Chondrocyte (in vitro differentiated cells): ENCODE measurements at places on chromosomes 12 and 14. TPM values are rescaled to one million over a fixed set of nuclear protein-coding genes. Genes with fewer than 3 reads are reported as not detected.

DNA sequence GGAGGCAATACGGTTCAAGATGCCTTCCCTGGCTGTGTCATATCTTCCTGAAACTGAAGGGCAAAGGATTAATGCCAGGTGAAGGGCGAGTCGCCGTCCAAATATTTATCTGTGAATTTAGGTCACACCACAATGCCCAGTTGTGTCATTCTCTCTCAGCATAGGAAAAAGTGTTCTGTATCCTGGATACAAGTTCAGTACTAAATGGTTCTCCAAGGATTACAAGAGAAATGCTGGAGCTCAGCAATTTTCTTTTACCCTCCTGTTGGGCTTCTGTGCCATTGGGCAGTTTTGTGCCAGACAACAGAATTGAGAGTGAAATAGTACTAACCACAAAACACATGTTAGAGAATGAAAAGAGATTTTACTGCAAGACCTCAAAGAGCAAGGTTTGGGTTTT, 493.9 kb downstream of the EGLN3 start:
- H3K36me3 ChIP-seq, result no peaks in the 10 kb centered on the region
- no peak overlapping the region for H3K4me3 ChIP-seq
- DNase-seq, result no peak
- peaks cover 30% of the 10 kb centered on the region for H3K4me1 ChIP-seq
- no peaks in the 10 kb centered on the region for H3K27me3 ChIP-seq

- H3K27ac ChIP-seq, result peak overlapping the region; percentile 91
- no peaks in the 10 kb centered on the region for H3K27me3 ChIP-seq
- peaks cover 49% of the 10 kb centered on the region for H3K4me1 ChIP-seq
Observed at GRCh38 chr12:111597831-111598636, 1.1 kb downstream of the ATXN2 start.

- H3K27me3 ChIP-seq, result peaks cover 2% of the 10 kb centered on the region
- no peak overlapping the region for H3K27ac ChIP-seq
- no peak overlapping the region for H3K4me3 ChIP-seq
- no peak for DNase-seq
- H3K36me3 ChIP-seq, result peaks cover 2% of the 10 kb centered on the region
Observed at GRCh38 chr12:128078301-128078971, 188.5 kb upstream of the TMEM132C start.

The RPGRIP1 gene
- not detected in 3 replicates for total RNA-seq

GRCh38 chr12:95974358-95974757, 21.8 kb downstream of the HAL start:
- H3K4me1 ChIP-seq, result no peaks in the 10 kb centered on the region
- no peak for DNase-seq
- no peak overlapping the region for H3K4me3 ChIP-seq
- no peak overlapping the region for H3K27ac ChIP-seq
- no peaks in the 10 kb centered on the region for H3K36me3 ChIP-seq

GRCh38 chr12:5017638-5018348, 25.9 kb upstream of the KCNA5 start:
- H3K4me3 ChIP-seq, result no peak overlapping the region
- H3K4me1 ChIP-seq, result no peaks in the 10 kb centered on the region
- no peak for DNase-seq
- H3K36me3 ChIP-seq, result no peaks in the 10 kb centered on the region
- no peak overlapping the region for H3K27ac ChIP-seq

The LRRK2 gene
- 0.05 to 0.36 TPM (median 0.35 TPM) in 3 replicates for total RNA-seq

DNA sequence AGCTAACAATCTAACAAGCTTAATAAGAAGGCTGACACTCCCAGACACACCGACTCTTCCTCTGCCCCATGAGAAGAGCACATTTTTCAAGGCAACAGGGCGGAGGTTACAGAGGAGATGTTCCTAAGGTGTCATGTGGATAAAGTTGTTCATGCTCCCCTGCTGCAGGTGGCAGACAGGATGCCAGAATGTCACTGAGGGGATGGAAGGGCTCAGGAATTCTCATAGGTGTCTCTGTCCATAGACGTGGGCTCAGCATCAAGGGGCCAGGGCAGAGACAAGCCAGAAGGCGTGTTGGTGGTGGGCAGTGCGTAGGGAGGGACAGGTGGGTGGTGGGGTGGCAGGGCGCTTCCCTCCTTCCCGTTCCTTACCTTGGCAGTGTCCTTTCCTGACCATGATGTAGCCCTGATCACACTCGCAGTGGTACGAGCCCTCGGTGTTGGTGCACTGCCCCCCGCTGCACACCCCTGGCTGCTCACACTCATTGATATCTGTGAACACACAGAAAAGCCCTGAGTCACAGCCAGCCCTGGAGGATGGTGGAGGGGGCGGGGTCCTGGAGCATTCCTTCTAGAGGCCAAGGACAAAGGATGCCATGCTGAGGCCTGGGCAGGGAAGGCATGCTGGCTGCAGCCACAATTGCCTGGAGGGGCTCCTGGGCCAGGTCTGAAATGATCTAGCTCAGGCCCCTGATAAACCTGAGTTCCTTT, 23.0 kb downstream of the ISCA2 start:
- H3K27ac ChIP-seq, result peak overlapping the region; percentile 66
- peak; percentile 79 for DNase-seq
- no peak overlapping the region for H3K4me3 ChIP-seq
- peaks cover 35% of the 10 kb centered on the region for H3K36me3 ChIP-seq
- no peaks in the 10 kb centered on the region for H3K27me3 ChIP-seq

The CDK2 gene
- 25.5 to 41.4 TPM (median 26.1 TPM) in 3 replicates for total RNA-seq

DNA sequence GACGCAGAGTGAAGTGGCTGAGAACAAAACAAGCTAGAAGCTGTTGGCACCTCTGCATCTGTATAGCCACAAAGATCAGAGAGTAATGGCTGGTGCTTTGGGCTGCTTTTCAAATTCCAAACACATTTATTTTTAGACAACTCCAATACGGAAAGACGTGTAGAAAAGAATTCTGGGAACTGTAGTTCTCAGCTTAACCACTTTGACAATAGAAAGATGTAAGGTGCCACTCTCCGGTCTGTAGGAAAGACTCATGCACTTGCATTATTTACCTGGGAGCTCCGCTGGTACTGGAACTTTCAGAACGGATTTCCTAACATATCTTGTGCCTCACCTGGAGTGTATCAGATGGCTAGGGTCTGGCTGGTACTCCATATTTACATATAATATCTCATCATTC, 1.8 kb upstream of the OR4K2 start:
- no peak for DNase-seq
- H3K36me3 ChIP-seq, result no peaks in the 10 kb centered on the region
- H3K27me3 ChIP-seq, result no peaks in the 10 kb centered on the region
- no peaks in the 10 kb centered on the region for H3K4me1 ChIP-seq
- no peak overlapping the region for H3K27ac ChIP-seq
- H3K4me3 ChIP-seq, result no peak overlapping the region

DNA sequence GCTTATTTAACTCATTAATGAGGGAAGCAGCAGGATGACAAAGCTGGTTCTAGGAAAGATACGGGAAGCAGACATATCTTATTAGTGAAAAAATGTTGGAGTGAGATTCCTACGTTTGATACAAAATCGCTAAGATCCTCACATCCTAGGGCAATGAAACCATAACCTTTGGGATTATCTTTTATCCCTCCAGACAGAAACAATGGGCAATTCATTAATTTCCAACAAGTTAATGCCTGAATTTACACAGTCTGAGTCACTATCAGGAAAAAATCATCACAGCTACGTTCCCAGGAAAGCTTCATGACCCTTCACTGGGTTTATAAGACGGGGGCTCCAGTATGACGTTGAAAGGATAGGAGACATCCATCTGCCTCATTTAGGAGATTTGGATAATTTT, 45.0 kb downstream of the SLC24A4 start:
- no peak overlapping the region for H3K27ac ChIP-seq
- H3K4me1 ChIP-seq, result peaks cover 1% of the 10 kb centered on the region
- peaks cover 28% of the 10 kb centered on the region for H3K27me3 ChIP-seq

GRCh38 chr12:94621662-94622359, 28.5 kb downstream of the TMCC3 start:
- H3K4me1 ChIP-seq, result no peaks in the 10 kb centered on the region
- no peaks in the 10 kb centered on the region for H3K27me3 ChIP-seq
- no peak overlapping the region for H3K27ac ChIP-seq
- H3K4me3 ChIP-seq, result no peak overlapping the region
- no peak for DNase-seq

- DNase-seq, result no peak
- no peaks in the 10 kb centered on the region for H3K36me3 ChIP-seq
- H3K27ac ChIP-seq, result no peak overlapping the region
- no peak overlapping the region for H3K4me3 ChIP-seq
Observed at GRCh38 chr14:60253649-60254048, 4.6 kb downstream of the PPM1A start.

DNA sequence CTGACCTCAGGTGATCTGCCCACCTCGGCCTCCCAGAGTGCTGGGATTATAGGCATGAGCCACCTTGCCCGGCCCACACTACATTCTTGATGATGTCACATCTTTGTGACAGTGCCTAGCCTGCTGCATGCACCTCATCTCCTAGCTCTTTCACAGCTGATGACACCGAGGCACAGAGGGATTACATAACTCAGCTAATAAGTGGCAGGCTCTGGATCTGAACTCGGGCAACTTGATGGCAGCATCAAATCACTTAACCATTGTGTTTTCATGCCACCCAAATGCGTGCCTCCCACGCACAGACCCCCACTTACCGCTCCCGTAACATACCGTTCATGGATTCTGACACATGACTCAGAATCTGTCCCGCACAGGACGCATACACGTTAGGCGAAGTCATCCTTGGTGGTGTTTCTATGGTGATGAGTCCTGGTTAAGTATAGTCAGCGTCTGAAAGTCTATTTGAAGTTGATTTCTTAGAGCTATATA, 7.4 kb downstream of the TMEM120B start:
- DNase-seq, result no peak
- H3K36me3 ChIP-seq, result peaks cover 5% of the 10 kb centered on the region
- peak overlapping the region; percentile 90 for H3K27ac ChIP-seq
- H3K4me1 ChIP-seq, result peaks cover 22% of the 10 kb centered on the region

DNA sequence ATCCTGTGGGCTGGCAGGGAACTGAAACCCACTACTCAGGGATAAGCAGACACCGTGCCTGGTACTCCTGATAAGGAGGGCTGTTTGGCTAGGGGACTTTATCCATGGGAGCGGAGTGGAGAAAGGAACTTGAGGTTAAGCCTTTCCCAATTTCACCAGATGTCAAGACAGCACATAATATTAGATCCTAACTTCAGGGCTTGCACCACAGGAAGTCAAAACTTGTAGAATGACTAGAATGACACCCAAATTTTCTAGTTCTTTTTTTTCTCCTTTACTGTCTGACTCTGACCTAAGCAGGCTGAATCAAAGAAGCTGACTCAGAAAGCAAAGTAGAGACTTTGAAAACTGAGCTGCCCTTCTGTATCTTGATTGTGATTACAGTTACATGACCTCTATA, 7.1 kb upstream of the CGRRF1 start:
- peaks cover 4% of the 10 kb centered on the region for H3K4me1 ChIP-seq
- H3K4me3 ChIP-seq, result no peak overlapping the region
- no peak for DNase-seq

GRCh38 chr14:90797451-90797850, 18.8 kb downstream of the TTC7B start:
- peaks cover 23% of the 10 kb centered on the region for H3K4me1 ChIP-seq
- H3K36me3 ChIP-seq, result no peaks in the 10 kb centered on the region
- no peaks in the 10 kb centered on the region for H3K27me3 ChIP-seq
- H3K27ac ChIP-seq, result no peak overlapping the region

GRCh38 chr12:67969134-67969802, 20.0 kb upstream of the IFNG-AS1 start:
- no peaks in the 10 kb centered on the region for H3K27me3 ChIP-seq
- peaks cover 16% of the 10 kb centered on the region for H3K4me1 ChIP-seq
- no peak for DNase-seq
- H3K36me3 ChIP-seq, result no peaks in the 10 kb centered on the region
- no peak overlapping the region for H3K27ac ChIP-seq

GRCh38 chr12:79674629-79675028, 16.1 kb downstream of the PAWR start:
- peaks cover 3% of the 10 kb centered on the region for H3K36me3 ChIP-seq
- no peak for DNase-seq
- H3K27ac ChIP-seq, result peak overlapping the region; percentile 55
- no peak overlapping the region for H3K4me3 ChIP-seq

DNA sequence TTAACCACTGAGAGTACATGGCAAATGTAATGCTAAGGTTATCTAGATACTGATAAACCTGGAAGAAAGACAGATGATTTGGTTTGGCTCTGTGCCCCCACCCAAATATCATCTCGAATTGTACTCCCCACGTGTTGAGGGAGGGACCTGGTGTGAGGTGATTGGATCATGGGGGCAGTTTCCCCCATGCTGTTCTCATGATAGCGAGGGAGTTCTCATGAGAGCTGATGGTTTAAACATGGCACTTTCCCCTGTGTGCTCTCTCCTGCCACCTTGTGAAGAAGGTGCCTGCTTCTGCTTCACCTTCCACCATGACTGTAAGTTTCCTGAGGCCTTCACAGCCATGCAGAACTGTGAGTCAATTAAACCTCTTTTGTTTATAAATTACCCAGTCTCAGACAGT, 14.2 kb downstream of the NOXRED1 start:
- H3K27me3 ChIP-seq, result no peaks in the 10 kb centered on the region
- no peak for DNase-seq
- H3K27ac ChIP-seq, result no peak overlapping the region
- H3K36me3 ChIP-seq, result no peaks in the 10 kb centered on the region

- no peaks in the 10 kb centered on the region for H3K27me3 ChIP-seq
- peaks cover 40% of the 10 kb centered on the region for H3K4me1 ChIP-seq
- no peak for DNase-seq
- H3K27ac ChIP-seq, result peak overlapping the region; percentile 17
- H3K4me3 ChIP-seq, result no peak overlapping the region
- no peaks in the 10 kb centered on the region for H3K36me3 ChIP-seq
Observed at GRCh38 chr12:75446857-75447256, 33.7 kb upstream of the GLIPR1 start.

DNA sequence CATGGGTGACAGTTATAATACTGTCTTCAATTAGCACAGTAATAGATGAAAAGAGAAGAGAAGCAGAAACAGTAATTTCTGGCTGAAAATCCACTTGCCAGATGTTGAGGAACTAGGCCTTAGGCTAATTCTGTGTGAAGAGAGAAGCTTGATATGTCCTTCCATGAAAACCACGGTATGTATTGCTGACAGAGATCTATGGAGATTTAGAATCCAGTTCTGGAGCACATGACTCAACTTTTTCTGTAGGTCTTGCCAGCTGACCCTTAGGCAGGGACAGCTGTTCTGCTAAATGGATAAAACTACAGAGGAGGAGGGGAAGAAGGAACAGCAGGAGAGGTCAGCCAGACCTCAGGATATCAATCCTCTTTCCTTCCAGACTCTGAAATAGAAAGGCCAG, 211.5 kb downstream of the PRKD1 start:
- H3K4me3 ChIP-seq, result no peak overlapping the region
- H3K4me1 ChIP-seq, result peaks cover 5% of the 10 kb centered on the region
- no peak for DNase-seq
- H3K36me3 ChIP-seq, result peaks cover 2% of the 10 kb centered on the region
- no peaks in the 10 kb centered on the region for H3K27me3 ChIP-seq

The LPAR5 gene
- 0.41 to 0.57 TPM (median 0.48 TPM) in 3 replicates for total RNA-seq
